ENCODE measurements at places on chromosomes 16 and 17.
A peak's percentile ranks its signal among the peaks of the same experiment; 100 is the strongest.

DNA sequence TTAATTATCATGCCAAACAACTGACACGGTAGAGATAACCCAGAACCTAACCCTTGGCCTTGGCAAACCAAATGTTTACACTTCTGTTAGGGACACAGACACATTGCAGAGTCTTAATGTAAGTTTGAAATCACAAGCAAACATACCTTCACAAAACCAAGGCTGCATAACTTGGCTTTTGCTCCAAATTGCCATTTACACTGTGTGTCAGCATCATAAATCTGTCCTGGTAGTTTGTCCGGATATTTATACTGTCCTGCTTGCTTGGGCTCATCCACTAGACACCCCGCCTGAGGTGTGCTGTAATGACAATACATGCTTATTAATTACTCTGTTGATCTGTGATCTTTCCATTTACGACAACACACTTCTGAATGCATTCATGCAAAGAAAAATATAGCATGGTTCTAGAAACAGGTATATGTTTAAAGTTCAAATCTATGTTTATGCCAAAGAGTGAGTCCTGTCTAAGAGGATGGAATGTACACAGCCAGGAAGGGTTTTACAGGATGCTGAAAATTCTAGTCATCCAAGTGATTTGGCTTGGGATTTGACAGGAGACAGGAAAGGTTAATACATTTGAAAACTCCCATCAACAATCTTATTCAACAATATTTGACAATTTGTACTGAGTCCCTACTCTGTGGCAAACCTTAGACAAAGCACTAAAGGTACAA lies 81.1 kb downstream of the ADAMTS18 start:
- DNase-seq, result no peak

- DNase-seq, result no peak
Observed at GRCh38 chr16:3759736-3760135, 42.4 kb upstream of the TRAP1 start.

DNA sequence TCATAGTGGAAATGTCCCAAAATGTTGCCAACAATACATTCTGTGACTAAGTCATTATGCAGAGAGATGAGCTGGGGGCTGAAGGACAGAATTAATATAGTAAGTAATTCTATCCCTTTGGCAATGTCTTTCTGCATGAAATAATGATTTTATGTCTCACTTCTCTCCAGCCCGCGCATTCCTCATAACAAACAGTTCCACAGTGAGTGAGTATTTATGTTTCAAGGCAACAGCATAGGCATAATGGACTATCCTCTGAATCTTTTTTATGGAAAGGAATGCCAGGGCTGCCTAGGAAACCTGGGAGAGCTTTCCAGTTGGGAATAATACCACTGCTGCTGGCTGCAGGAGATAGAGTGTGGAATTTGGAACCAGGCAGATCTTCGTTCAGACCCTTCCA lies 477.7 kb downstream of the HS3ST4 start:
- no peak for DNase-seq

DNA sequence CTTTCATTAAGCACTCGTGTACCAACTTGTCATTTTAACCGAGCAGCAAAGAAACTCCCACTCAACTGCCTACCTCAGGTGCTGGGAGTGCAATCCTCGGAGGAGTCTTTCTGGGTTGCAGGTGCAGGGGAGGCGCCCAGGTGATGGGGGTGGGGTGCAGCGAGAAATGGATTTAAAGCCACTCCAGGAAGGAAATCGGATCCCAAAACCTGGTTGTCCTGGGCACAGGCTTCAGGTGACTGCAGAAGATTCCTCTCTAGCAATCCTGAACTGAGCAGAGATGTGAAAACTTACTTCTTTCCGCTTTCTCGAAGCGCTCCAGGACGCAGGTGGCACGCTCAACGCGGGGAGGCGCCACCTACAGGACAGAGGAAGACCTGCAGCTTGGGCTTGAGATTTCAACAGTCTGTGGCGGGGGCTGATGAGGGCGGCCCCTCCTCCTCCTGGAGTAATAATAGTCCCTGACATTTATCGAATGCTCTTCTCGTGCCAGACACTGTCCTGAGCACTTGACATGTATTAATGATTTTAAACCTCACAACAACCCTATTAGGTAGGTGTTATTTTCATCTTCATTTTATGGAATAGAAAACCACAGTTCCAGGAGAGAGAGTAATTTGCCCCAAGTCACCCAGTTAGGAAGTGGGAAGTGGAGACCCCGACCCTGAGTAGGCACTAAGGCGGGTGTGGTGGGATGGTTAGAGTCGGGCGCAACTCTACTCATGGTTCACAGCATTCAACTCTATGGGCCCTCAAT lies 27.2 kb upstream of the SKAP1 start:
- peak; percentile 59 for DNase-seq

- DNase-seq, result no peak
Observed at GRCh38 chr16:66802159-66802558, 775 bp upstream of the TERB1 start.

GRCh38 chr16:8109510-8110369 lies 480.6 kb downstream of the TMEM114 start:
- no peak for DNase-seq

GRCh38 chr16:11129378-11129781 lies 126.6 kb downstream of the SOCS1 start:
- no peak for DNase-seq

DNA sequence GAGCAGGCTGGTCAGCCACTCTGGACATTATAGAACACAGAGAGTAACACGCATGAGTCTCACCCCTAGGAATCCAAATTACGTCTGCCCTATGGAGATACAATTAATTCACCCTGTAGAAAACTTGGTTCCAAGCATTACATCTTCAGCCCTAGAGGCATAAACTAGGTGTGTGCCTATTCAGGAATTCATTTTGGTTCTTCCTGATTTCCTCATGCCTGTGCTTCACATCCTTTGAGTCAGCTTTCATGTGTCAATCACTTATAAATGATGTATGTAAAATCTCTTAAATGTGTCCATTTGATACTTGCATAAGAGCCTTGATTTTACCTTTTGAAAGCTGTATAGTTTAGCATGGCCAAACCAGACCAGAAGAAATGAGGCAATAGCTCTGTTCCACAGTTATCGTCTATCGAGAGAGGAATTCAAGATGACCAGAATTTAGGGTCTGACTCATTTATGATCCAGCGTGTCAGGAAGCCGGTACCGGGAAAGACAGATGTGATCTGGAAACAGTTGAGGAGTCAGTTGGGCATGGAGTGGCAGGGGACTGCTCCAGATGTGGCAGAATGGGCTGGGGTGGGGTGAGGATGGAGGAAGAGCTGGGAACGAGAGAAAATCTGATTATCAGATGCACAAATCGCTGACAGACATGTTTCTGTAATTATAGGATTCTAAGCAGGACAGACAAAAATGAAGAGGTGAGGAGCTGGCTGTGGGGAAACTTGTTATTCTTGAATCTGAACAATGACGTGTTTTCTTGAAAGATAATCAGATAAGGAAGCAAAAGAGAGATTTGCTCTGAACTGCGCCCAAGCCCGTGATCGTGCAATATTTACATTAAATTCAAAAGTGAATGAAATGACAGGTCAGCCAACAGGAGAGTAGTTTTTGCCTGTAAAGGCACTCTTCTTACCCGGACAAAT lies 76.7 kb downstream of the C16orf95 start:
- DNase-seq, result peak; percentile 30

DNA sequence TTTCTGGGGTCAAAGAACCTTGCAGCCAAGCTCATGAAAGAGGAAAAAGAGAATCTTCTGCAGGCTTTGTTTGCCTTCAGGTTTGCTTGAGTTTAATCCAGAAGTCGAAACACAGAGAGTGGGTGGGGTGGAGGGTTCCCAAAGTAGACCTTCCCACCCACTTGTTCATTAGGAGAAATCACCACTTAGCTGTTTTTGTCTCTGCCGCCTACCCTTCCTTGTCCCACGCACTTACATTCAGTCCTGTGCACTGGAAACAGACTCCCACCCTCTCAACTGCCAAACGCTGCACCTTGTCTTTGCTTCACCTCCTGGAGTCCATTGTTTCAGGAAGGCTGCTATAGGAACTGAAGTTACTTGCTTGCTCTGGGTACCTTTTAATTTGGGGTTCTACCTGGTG lies 38.6 kb upstream of the RBFOX1 start:
- no peak for DNase-seq

Data from SJSA1 (cell line).